ENCODE measurements at places on chromosomes 7 and 10.

- DNase-seq, result no peak
Measured at GRCh38 chr10:22611425-22612115, 102.8 kb downstream of the PIP4K2A start.

DNA sequence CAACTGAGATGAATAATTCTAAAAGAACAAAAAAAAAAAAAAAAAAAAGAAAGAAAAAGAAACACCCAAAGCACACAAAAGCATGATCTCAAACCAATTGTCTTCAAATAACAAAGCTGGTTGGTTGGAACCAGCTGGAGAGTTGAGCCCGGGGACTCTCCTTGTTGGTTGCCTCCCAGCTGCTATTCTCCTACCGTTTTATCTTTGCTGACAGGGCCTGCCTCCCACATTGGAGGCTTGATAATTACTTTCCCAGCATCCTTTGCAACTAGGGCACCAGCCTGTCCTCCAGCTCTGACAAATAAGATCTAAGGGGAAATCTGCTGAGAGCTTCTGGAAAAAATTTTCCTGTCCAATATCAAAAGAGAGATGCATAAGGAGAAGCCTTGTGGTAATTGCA is 6.8 kb downstream of the PON1 start:
- no peak for DNase-seq

DNA sequence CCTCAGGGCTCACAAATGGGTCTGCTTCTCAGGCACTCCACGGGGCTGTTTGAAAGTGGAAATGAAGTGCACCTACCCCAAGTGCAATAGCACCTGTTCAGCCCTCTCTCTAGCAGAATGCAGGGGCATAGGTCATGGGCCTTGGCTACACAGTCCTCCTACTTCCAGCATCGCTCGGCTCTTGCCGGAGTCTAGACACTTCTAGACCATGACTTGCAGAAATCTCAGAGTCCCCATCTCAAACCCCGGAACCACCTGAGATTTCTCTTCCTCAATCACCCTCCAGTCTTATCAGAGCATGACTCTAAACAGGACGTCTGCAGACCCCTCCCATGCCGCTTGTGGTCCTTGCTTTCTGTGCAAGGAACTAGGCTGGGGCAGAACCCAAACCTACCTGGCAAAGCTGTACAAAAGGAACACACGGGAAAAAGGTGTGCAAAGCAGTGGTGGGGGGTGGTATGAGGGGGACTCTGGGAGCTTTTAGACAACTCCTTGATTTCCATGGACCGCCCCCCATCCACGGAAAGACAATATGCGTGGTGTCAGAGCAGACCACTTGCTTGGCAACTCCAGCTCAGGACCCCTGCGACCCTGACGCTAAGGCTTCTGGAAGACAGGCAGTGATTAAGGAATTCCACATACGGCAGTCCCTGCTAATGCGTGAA is 13.8 kb downstream of the TMEM273 start:
- DNase-seq, result no peak

GRCh38 chr7:4267341-4268039 is 414.6 kb upstream of the FOXK1 start:
- DNase-seq, result no peak

GRCh38 chr7:17502213-17503060 is 204.0 kb downstream of the AHR start:
- DNase-seq, result no peak
